Ovary (tissue), 10 donors: ENCODE measurements at places on chromosomes 1 and 21. TPM values are rescaled to one million over a fixed set of nuclear protein-coding genes. Genes with fewer than 3 reads are reported as not detected.

CD101 gene
- 1.6 TPM for total RNA-seq

LRRC8B gene
- 6.1 TPM for total RNA-seq

RNU1-1 gene
- 7,521 TPM for total RNA-seq

NUDT4B gene
- 54.6 TPM for total RNA-seq

SPRR2G gene
- not detected for total RNA-seq

CORT gene
- 0.51 TPM for total RNA-seq

STUM gene
- total RNA-seq, result 4.2 TPM

GRCh38 chr1:54971317-54971791 lies 9.1 kb upstream of the TMEM61 start:
- no peaks in the 10 kb centered on the region for H3K36me3 ChIP-seq
- no peak for DNase-seq
- no peaks in the 10 kb centered on the region for H3K4me1 ChIP-seq
- no peak overlapping the region for H3K27ac ChIP-seq
- H3K27me3 ChIP-seq, result no peaks in the 10 kb centered on the region

GRCh38 chr1:182391028-182391361 lies 595 bp downstream of the GLUL start:
- DNase-seq, result no peak
- H3K4me1 ChIP-seq, result peaks cover 7% of the 10 kb centered on the region
- H3K4me3 ChIP-seq, result peak overlapping the region; percentile 88
- H3K27me3 ChIP-seq, result no peaks in the 10 kb centered on the region

DNA sequence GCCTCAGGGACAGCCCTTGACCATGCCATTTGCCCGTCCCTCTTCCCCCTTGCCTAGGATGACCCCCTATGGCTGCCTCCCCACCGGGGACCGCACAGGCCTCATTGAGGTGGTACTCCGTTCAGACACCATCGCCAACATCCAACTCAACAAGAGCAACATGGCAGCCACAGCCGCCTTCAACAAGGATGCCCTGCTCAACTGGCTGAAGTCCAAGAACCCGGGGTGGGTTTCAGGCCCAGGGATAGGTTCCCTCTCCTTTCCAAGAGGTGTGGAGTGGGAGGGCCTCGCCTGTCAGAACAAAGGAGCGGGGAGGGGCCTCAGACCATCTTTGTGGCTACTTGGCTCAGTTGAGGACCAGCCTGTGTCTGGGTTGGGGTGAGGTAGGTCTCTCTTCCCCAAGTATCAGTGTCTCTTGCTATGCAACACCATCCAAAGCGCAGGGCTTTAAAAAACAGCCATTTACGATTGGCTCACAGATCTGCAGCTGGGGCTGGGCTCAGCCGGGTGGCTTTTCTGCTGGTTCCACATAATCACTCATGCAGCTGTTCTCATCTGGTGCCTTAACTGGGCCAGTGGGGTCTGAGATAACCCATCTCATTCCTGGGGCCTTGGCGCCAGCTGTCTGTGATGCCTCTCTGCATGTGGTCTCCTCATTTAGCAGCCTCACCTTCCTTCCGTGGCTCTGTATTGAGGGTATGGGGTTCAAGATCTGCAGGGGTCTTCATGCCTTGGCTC lies 71.7 kb downstream of the PIK3CD start:
- no peaks in the 10 kb centered on the region for H3K36me3 ChIP-seq
- H3K4me3 ChIP-seq, result no peak overlapping the region
- DNase-seq, result no peak
- no peaks in the 10 kb centered on the region for H3K27me3 ChIP-seq
- H3K4me1 ChIP-seq, result no peaks in the 10 kb centered on the region
- no peak overlapping the region for H3K27ac ChIP-seq

DNA sequence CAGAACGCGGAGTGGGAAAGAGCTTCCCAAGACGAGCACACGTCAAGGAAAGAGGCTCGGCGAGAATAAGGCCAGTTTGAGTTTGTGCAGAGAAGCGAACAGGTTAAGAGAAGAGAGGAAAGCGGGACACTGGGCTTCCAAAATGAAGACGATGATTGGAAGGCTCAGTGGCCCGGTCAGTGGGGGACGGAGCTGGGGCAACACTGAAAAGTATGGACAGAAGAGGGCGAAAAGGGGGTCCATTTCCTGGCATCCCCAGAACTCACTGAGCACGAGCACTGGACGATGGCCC lies 258 bp downstream of the CCT3 start:
- no peaks in the 10 kb centered on the region for H3K27me3 ChIP-seq
- DNase-seq, result no peak
- H3K4me3 ChIP-seq, result peak overlapping the region; percentile 77
- H3K36me3 ChIP-seq, result no peaks in the 10 kb centered on the region
- H3K4me1 ChIP-seq, result peaks cover 7% of the 10 kb centered on the region

DNA sequence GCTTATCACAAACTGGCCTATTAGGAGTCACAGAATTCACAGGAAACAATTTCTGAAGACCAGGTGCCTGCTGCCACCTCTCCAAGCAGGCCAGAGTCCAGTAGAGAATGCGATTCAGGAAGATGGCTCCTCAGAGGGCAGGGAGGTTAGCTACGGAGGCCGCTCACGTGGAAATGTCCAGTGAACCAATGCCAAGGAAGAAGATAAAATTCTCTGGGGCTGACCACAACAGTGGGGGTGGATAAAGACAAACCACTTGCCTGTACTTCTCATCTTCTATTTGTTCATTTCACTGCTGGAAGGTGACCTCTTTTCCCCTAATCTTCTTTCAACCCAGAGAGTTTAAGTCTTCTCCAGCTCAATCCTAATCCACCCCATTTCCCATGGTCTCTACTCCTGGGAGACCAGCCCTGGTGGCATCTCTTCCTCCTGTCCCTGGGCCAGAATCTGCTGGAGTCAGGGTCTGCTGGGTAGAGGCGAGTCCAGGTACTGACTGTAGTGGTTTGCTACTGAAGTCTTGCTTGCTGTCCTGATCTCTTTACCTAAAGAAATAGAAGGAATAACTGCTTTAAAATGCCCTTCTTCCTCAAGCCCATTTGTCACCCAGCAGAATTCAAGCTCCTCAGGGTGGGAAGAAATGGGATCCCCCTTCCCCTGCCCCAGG lies 3.2 kb downstream of the PSRC1 start:
- DNase-seq, result no peak
- H3K4me1 ChIP-seq, result peaks cover 2% of the 10 kb centered on the region
- H3K36me3 ChIP-seq, result no peaks in the 10 kb centered on the region
- no peak overlapping the region for H3K4me3 ChIP-seq
- no peak overlapping the region for H3K27ac ChIP-seq

- no peaks in the 10 kb centered on the region for H3K4me1 ChIP-seq
- no peaks in the 10 kb centered on the region for H3K27me3 ChIP-seq
- no peak overlapping the region for H3K27ac ChIP-seq
- no peak for DNase-seq
- H3K4me3 ChIP-seq, result no peak overlapping the region
These were observed 18.7 kb downstream of the ADARB1 start for GRCh38 chr21:45093035-45093532.

GRCh38 chr1:172719066-172719627 lies 60.2 kb downstream of the FASLG start:
- H3K4me3 ChIP-seq, result no peak overlapping the region
- no peaks in the 10 kb centered on the region for H3K36me3 ChIP-seq
- H3K4me1 ChIP-seq, result no peaks in the 10 kb centered on the region
- DNase-seq, result no peak
- H3K27me3 ChIP-seq, result no peaks in the 10 kb centered on the region

GRCh38 chr1:6352138-6352563 lies 41.4 kb downstream of the ACOT7 start:
- H3K4me3 ChIP-seq, result no peak overlapping the region
- DNase-seq, result no peak
- H3K27ac ChIP-seq, result no peak overlapping the region
- H3K36me3 ChIP-seq, result no peaks in the 10 kb centered on the region
- H3K27me3 ChIP-seq, result no peaks in the 10 kb centered on the region

GRCh38 chr1:195105773-195106172 lies 1502.5 kb downstream of the KCNT2 start:
- no peak overlapping the region for H3K27ac ChIP-seq
- no peak overlapping the region for H3K4me3 ChIP-seq
- H3K36me3 ChIP-seq, result no peaks in the 10 kb centered on the region

DNA sequence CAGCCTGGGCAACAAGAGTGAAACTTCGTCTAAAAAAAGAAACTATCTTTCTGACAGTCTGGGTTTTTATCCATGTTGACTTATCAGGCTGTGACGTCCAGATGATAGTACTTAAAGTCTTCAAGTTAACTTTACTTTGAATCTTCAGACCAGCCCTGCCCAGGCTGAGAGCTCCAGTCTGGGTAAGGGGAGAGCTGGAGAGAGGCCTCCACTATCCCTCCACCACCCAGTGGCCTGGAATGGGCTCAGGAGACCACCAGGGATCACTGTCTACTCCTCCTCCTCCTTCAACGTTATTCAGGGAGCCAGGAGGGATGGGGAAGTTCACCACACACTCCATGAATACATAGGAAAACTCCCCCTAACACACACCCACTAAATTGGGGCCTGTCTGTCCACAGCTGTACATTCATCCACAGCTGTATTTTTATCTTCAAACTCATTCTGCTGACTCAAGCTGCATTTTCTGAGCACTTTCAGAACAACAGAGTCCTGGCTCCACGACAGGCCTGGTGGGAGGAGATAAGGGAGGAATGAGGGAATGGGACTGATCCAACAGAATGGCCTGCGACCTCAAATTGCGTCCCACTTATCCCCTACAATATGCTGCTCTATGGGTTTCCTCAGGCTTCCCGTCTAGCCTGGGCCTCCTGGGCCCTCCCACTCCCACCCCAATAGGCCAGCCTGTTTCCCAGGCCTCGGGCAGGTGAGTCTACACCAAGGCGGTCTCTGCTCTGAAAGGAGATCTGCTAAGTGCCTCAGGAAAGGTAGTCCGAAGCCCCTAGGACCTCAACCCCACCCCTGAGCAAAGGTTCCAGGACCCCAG lies 1.8 kb downstream of the SLC45A3 start:
- H3K36me3 ChIP-seq, result no peaks in the 10 kb centered on the region
- peak overlapping the region; percentile 41 for H3K4me3 ChIP-seq
- H3K27ac ChIP-seq, result peak overlapping the region; percentile 17

DNA sequence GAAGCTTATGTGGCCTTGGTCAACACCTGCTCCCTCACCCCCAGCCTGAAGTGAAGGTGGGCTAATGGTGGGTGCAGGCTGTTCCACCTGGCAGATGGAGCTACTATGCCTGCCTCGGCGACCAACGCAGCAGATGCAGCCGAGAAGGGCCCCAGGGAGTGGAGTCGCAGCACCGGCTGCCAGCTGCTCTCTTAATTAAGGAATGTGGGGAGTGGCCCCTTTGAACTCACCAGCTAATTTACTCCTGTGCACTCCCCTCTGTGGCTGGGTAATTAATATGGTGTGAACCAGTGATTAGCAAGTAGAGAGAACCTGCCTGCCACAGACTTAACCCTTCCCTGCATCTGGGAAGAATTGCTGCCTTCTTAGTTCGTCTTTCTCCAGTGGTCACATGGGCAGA lies 3.3 kb upstream of the SLAMF8 start:
- DNase-seq, result no peak
- H3K36me3 ChIP-seq, result no peaks in the 10 kb centered on the region
- H3K4me1 ChIP-seq, result no peaks in the 10 kb centered on the region
- H3K27me3 ChIP-seq, result no peaks in the 10 kb centered on the region
- H3K4me3 ChIP-seq, result no peak overlapping the region
- no peak overlapping the region for H3K27ac ChIP-seq

- peaks cover 9% of the 10 kb centered on the region for H3K4me1 ChIP-seq
- H3K36me3 ChIP-seq, result no peaks in the 10 kb centered on the region
- H3K27me3 ChIP-seq, result no peaks in the 10 kb centered on the region
- no peak overlapping the region for H3K27ac ChIP-seq
- no peak for DNase-seq
These were observed 19.0 kb upstream of the RNF11 start for GRCh38 chr1:51217101-51217500.

- no peak overlapping the region for H3K4me3 ChIP-seq
- H3K4me1 ChIP-seq, result peaks cover 17% of the 10 kb centered on the region
- no peaks in the 10 kb centered on the region for H3K27me3 ChIP-seq
- no peak overlapping the region for H3K27ac ChIP-seq
These were observed 100.4 kb downstream of the GALNT2 start for GRCh38 chr1:230167419-230167852.
